ENCODE measurements at places on chromosomes 4 and X. TPM values are rescaled to one million over a fixed set of nuclear protein-coding genes. Genes with fewer than 3 reads are reported as not detected.

Gene METAP1
- 27.1 TPM for total RNA-seq

Gene CXCL1
- total RNA-seq = 80.9 TPM

Gene SHROOM4
- 2.0 TPM for total RNA-seq

Gene TBC1D1
- 88.5 TPM for total RNA-seq

Gene SH3TC1
- total RNA-seq = 17.8 TPM

Gene VCX
- total RNA-seq = not detected

Gene SLITRK2
- total RNA-seq = not detected

Gene MAOB
- total RNA-seq = 0.56 TPM

Gene SH3RF1
- 58.1 TPM for total RNA-seq

Gene VCX3B
- total RNA-seq = not detected

Gene SOD3
- total RNA-seq = 156 TPM

Gene NLGN4X
- total RNA-seq = under 0.01 TPM

Gene DRD5
- not detected for total RNA-seq

Gene ADH1B
- 0.38 TPM for total RNA-seq

Gene GK2
- total RNA-seq = not detected

Gene DACH2
- total RNA-seq = under 0.01 TPM

Gene CYBB
- total RNA-seq = under 0.01 TPM

Gene NDST3
- not detected for total RNA-seq

Gene PUDP
- 3.9 TPM for total RNA-seq

Gene SMPX
- total RNA-seq = not detected

Gene TTC29
- not detected for total RNA-seq

Gene PNMA3
- total RNA-seq = 0.28 TPM

Gene WNK3
- total RNA-seq = 1.1 TPM

Gene HCFC1
- total RNA-seq = 13.4 TPM

Gene SLC9B1
- total RNA-seq = 2.0 TPM

Gene XAGE2
- not detected for total RNA-seq
